Thoracic aorta endothelial cell (primary cell): ENCODE measurements at places on chromosomes 12 and 14. TPM values are rescaled to one million over a fixed set of nuclear protein-coding genes. Genes with fewer than 3 reads are reported as not detected.

Gene NDRG2
- total RNA-seq = 0.22 TPM in 1 of 2 replicates, not detected in the other

Gene CFAP54
- total RNA-seq = 44.4 and 68.3 TPM in 2 replicates

Gene GPD1
- 0.22 TPM in 1 of 2 replicates, not detected in the other for total RNA-seq

Gene SMCO2
- 0.50 and 0.80 TPM in 2 replicates for total RNA-seq

Gene HCAR3
- total RNA-seq = not detected in 2 replicates

Gene LBHD2
- total RNA-seq = not detected in 2 replicates

Gene PAPLN
- 1.1 and 1.5 TPM in 2 replicates for total RNA-seq

Gene TAS2R14
- 4.9 and 6.8 TPM in 2 replicates for total RNA-seq

Gene AQP6
- total RNA-seq = not detected in 2 replicates

Gene TAC3
- total RNA-seq = 0.14 TPM in 1 of 2 replicates, not detected in the other

Gene DIO2
- total RNA-seq = 0.07 and 0.13 TPM in 2 replicates
